T-helper 9 cell (primary cell): ENCODE measurements at places on chromosomes 7 and 10.

DNA sequence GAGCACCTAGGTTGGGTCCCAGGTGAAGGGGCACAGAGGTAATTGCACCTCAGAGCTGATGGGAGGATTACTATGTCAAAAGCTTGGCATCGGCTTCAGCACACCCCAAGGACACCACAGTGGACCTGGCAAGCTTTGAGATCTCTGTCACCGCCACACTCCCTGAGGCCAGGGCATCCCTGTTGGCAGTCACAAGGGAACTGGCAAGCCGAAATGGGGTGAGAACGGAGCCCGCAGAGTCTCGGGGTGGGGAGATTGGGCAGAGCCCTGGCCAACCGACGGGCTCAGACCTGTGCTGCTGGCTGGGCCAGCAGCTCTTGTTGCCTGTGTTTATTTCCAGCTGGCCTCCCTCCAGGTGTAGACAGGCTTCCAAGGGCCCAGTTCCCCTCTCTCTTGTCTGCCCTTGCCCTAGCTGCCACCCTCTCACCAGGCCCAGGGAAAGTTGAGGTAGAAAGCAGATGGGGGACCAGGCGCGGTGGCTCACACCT is 2.5 kb downstream of the HSPB1 start:
- no peak for DNase-seq

- no peak for DNase-seq
Measured at GRCh38 chr7:26237035-26237807, 35.7 kb downstream of the CBX3 start.

- DNase-seq: no peak
Measured at GRCh38 chr10:92486637-92487036, 87.3 kb downstream of the IDE start.

DNA sequence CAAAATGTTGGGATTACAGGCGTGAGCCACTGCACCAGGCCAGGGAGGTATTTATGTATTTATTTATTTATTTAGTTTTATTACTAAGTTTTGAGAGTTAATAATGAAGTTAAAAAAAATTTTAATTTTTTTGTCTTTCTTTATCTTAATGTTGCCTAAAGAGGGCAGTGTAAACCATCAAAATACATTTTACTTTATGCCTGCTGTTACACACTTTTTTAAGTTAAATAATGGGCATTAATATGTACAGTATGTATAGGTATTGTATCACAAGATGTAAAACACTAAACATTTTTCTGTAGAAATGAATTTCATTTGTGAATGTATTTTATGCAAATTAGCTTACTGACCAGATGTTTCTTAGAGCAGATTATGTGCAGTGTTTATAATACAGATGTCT is 129.4 kb downstream of the AASS start:
- DNase-seq: no peak

- no peak for DNase-seq
Measured at GRCh38 chr10:7797582-7797981, 9.6 kb downstream of the ATP5F1C start.

- DNase-seq: no peak
Measured at GRCh38 chr10:84158550-84158949, 15.1 kb upstream of the GPR15LG start.

DNA sequence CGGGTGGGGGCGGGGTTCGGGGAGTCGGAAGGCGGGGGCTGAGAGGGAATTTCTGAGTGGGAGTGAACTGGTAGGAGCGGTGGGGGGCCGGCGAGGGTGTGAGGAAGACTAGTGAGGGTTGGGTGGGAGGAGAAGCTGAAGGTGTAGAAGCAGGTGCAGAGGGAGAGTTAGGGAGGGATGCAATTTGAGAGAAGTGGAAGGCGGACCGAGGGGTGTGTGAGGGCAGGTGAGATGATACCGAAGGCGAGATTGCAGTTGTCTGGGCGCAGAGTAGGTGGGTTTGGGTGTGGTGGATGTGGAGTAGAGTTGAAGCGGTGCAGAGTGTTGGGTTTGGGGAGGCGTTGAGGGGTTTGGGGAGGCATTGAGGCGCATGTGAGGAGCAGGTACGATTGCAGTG is 643 bp downstream of the KAT6B start:
- DNase-seq: no peak

DNA sequence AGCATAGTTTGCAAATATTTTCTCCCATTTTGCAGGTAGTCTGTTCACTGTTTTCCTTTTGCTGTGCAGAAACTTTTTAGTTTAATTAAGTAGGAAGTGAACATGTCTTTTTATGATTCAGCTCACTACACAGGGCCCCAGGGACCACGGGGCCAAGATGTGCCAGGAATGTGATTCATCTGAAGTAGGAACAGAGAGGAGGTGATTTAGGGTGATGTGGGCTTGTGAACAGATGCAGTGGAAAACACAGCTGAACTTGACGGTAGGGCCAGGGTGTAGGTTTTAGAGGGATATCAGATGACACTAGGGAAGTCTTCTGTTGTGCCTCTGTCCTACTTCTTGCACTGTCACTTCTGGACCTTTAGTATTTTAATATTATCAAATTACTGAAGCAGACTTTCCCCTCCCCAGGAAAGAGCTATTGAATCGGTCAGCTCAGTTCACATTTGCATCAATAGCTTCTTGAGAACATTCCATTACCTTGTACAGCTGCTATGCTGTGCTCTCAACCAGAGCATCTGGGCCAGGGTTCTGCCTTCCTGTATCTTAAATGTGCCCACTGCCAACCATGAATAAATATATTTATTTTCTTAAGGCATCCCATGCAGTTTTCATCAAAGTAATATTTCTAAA is 96.9 kb downstream of the OSBPL3 start:
- DNase-seq: no peak

GRCh38 chr10:124616836-124617130 is 127.4 kb downstream of the FAM53B start:
- no peak for DNase-seq

DNA sequence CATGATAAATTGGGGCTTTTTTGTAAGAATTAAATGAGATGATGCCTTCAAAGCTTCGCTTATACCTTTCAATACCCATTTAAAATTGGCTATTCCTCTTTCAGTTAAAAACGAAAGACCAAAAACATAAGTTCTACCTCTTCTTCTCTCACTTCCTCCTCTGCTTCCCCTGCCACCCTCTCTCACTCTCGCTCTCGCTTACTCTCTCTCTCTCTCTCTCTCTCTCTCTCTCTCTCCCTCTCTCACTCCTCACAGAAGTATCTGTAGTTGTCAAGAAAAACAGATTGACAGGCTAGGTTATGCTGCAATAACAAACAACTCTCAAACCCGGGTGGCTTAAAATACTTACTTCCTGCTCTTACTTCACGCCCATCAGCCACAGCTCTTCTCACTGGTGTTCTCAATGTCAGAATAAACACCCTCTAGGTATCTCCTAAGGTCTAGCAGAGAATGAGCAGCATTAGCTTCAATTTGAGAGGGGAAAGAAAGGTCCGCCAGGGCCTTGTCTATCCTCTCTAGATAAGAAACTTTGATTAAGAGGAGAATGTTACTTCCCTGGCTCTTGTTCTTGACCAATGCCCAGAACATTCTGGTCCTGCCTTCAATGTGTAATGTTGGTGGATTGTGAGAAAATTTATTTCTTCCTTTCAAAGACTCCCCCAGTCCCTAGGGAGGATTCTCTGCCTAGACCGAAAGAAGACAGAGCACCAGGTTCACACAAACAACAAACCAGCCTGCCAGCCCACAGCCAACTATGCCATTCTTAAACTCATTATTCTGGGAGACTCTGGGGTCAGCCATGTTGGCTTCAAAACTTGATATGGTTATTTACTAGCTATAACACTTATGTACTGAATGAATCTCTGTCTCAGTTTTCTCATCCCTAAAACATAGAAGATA is 1028.7 kb downstream of the XPNPEP1 start:
- no peak for DNase-seq

DNA sequence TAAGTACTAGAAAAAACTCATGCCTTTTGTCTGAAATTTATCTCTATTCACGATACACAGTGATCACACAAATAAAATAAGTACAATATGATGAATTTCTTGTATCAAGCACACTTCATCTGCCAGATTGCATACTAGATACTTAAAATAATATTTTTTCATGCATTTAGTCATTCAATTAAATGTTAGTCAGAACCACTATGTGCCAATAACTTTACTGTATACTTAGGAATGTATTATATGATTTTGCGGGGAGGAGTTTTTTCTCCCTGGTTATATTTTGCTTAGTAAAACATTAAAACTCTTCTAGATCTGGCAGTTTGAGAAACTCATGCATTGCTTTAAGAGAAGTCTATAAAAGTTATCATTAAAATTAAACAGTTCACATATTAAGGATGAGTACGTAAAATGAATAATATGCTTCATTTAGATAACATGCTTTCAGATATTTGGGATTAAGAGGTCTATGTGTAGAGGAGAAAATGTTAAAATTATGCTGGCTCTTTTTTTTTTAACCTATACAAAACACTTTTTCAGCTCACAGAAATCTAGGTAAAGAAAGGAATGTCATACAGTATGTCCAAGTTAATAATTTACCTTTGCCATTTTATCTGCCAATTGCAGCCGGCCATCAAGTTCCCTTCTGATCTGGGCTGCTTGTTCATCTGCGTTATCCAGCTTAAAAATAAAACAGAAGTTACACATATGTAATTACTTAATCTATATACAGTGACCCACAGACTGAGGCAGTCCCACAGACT is 70.1 kb downstream of the RNF133 start:
- DNase-seq: no peak

DNA sequence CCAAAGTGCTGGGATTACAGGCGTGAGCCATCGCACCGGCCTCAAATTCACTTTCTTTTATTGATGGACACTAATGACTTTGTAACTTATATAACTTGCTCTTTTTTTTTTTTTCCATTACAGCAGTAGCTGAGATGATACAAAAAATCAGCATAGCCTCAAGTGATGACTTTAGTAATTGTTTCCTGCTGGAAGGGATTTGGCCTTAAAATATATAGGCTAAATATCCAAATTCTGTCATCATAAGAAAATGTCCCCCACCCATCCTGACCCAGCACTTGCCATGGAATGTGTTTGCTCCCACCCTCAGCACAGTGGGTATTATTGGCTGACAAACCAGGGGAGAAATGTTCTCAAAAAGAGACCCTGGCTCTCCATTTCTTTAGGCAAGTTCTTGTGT is 1264.1 kb upstream of the AUTS2 start:
- DNase-seq: no peak

DNA sequence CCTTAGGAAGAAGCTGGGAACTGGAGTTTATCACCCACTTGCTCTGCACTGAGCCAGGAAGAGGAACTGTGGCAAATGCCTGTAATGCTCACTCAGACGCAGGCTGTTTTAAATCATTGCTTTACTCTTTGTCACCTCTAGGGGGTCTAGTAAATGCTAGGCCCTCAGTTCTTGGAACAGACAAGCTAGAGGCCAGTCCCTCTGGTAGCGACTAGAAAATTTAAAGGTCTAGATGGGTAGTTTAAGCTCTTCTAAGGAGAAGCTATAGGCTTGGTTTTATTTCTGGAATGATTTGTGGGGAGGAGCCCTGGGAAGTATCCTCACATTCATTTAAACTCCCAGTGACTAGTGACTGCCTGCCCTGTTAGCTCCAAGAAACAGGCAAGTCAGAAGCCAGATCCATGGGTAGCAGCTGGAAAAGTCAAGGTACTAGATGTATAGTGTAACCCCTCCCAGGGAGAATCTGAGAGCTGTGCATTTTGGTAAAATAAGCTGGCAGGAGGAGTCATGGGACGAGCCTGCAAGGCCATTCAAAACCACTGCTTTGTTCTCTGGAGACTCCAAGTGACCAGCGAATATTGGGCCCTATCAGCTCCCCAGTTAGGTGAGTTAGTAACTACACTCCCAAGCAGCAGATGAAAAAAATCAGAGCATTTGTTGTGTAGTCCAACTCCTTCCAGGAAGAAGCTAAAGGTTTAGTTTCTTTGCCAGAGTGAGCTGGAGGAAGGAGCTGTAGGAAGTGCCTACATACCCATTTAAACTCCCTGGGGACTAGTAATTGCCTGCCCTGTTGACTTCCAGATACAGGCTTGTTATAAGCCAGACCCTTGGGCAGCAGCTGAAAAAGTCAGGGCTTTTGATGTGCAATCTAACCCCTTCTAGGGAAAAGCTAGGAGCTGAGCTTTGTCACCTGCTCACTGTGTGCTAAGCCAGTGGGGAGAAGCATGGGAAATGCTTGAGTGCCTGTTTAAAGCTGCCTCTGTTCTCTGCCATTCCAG is 68.9 kb downstream of the DYNC1I1 start:
- DNase-seq: no peak

DNA sequence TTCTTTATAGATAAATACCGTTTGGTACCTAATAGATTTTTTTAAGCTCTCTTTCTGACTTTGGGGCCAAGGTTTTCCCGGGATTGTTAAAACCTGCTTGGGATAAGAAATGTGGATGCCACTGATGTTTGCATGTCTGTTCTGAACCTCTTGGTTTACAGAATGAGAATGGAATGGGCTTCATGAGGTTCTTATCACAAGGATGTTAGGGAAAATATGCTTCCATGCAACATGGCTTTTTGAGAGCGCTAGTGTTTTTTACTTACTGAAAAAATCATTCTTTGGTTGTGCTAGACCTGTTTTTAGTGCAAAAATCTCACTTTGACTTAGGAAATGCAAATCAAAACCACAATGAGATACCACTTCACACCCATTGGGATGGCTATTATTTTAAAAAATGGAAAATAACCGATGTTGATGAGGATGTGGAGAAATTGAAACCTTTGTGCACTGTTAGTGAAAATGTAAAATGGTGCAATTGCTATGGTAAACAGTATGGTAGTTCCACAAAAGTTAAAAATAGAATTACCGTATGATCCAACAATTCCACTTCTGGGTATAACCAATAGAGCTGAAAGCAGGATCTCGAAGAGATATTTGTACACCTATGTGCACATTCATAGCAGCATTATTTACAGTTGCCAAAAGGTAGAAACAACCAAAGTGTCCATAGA is 38.9 kb downstream of the TSPAN14 start:
- DNase-seq: no peak

GRCh38 chr7:1055491-1055955 is 11.2 kb downstream of the GPR146 start:
- DNase-seq: no peak

GRCh38 chr10:34918776-34919315 is 103.8 kb upstream of the PARD3 start:
- DNase-seq: no peak

GRCh38 chr10:12741360-12741804 is 260.1 kb downstream of the CCDC3 start:
- DNase-seq: no peak

DNA sequence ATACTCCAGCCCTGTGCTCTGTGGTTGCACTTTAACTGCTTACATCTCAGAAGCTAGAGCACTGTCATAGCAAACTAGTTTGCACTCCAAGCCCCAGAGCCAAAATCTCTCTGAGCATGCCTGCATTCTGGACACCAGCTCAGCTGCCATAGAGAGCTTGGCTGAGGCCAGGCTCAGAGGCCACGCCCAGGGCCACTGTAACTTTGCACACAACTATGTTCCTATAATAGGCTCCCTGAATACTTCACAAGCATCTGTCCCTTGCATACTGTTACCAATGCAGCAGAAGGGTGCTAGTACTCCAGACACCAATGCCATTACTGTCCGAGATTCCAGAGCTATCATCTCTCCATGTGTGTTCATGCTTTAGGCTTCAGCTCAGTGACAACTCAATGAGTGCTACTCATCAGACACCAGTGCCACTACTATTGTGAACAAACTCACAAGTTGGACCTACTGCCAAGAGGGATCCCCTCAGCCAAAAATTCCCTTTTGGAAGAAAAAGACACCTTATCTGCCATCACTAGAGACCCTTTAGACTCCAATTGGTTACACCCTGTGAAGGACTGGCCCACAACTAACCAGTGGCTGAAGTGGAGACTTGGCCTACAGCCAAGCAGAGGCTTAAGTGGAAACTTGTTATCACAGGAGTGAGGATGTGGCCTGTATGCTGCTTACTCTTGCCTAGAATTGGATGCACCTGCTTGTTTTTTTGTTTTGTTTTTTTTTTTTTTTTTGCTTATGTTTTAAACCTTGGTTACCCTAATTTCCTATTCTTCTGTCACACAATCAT is 211.6 kb upstream of the MAGI2 start:
- no peak for DNase-seq

- no peak for DNase-seq
Measured at GRCh38 chr7:28554802-28555471, 142.6 kb downstream of the CREB5 start.
